ENCODE measurements at places on chromosomes 2 and 18.
A peak's percentile ranks its signal among the peaks of the same experiment; 100 is the strongest.

- DNase-seq, result peak; percentile 19
Measured at GRCh38 chr2:151410485-151410834, 758 bp downstream of the RIF1 start.

DNA sequence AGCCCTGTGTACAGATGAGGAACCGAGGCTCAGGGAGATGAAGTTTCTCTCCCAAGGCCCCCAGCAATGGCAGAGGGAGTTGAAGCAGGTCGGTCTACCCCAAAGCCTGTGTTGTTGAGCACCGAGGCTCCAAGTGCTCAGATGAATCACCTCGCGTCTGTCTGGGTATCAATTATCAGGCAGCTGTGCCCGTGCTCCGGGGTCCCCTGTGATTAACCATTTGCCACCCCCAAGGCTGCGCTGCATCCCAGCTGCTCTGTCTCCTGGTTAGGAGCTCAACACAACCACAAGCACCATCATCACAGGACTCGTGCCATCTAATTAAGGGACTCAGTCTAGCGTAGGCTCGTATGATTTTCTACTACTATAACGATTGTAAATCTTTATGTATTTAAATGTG, 27.1 kb downstream of the LIPG start:
- no peak for DNase-seq

GRCh38 chr2:233699424-233700027, 6.8 kb downstream of the UGT1A6 start:
- DNase-seq, result no peak

- DNase-seq, result no peak
Measured at GRCh38 chr2:219496825-219497494, 1.7 kb upstream of the GMPPA start.

GRCh38 chr2:67289921-67290371, 107.2 kb upstream of the ETAA1 start:
- DNase-seq, result no peak

GRCh38 chr2:228549441-228550007, 368.0 kb upstream of the SPHKAP start:
- DNase-seq, result no peak

DNA sequence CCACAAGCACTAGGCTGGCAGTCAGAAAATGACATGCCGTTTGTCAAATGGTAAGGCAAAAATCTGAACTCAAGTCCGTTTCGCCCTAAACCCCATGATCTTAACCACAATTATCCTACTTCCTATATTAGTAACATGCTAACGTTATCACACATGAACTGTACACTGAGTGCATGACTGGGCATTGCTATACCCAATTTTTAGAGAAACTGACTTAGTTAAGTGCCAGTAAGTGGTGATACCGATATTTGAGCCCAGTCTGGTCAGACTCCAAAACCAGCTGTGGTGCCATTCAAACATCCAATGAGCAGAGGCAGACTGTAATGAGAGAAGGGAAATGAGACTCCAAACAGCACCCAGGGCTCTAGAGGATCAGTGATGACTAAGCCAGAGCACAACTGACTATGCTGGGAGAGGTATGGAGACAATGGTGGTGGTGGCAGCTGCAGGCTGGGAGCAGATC, 311.7 kb upstream of the PKDCC start:
- no peak for DNase-seq

GRCh38 chr2:213152065-213152794, 818 bp upstream of the IKZF2 start:
- DNase-seq, result peak; percentile 76

DNA sequence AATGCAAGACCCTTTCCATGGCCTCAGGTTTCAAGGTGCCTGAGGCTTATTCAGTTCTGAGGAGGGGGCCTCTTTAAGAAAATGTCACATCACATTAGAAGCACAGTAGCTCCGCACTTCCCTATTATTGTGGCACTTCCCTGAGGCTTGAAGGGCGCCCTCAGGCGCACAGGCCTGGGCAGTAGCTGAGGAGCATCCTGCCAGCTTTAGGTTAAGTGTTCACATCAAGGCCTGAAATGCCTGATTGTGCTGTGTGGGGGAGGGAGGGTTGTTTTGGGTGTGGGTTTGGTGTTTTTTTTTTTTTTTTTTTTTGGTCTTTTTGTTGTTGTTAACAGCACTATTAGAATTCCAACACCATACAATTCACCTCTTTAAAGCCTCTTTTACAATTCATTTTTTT, 107.9 kb downstream of the CABLES1 start:
- no peak for DNase-seq

GRCh38 chr2:237421542-237422116, 7.7 kb upstream of the COL6A3 start:
- peak; percentile 74 for DNase-seq

GRCh38 chr2:119694470-119694844, 15.5 kb downstream of the TMEM177 start:
- no peak for DNase-seq

GRCh38 chr2:127942002-127942401, 56.2 kb upstream of the AMMECR1L start:
- no peak for DNase-seq

DNA sequence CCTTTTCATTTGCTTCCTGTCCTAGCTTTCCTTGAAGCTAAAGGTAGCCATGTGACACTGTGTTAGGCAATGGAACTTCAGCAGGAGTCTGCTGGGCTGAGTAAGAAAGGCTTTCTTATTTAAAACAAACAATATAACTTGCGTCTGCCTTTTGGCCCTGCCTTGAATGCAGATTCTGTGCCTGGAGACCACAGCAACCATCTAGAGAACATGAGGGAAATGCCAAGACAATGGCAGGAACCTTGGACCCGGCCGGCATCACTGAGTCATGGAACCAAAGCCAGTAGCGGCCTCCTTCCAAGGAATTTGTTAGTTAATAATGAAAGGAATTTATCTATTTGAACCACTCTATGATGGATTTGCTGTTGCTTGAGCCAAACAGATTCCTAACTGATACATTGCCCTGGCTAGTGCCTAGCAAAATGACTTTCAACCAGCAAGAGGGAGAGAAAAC, 207.5 kb upstream of the EPHA4 start:
- no peak for DNase-seq

DNA sequence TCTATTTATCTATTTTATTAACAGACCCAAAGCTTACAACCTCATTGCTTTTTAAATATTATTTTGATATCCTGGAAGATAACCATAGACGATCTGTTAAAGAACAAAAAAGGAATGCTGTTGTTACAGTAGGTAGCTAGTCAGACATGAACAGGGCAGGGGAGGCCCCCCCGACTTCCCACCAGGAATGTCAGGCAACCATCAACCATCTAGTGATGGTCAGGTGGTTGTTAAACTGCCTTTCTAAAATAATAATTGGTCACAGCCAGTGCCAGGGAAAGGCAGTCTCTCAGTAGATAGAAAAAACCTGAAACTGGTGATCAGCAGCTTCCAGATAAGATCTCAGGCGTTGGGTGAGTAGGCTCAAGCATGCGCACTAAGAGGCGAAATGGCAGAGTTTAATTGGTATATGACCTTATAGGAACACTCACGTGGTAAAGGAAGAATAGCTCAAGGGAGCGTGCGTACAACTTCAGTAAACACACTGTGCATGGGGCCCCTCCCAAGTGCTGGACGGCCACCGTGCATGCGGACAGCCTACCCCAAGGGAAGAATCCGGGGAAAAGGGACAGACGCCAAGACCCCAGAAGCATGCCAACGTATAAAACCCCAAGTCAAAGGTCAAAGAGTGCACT, 32.5 kb upstream of the CCL20 start:
- no peak for DNase-seq

- peak; percentile 46 for DNase-seq
Measured at GRCh38 chr2:17101091-17101490, 417.1 kb downstream of the RAD51AP2 start.

GRCh38 chr2:3585261-3586109, 9.4 kb upstream of the COLEC11 start:
- no peak for DNase-seq

DNA sequence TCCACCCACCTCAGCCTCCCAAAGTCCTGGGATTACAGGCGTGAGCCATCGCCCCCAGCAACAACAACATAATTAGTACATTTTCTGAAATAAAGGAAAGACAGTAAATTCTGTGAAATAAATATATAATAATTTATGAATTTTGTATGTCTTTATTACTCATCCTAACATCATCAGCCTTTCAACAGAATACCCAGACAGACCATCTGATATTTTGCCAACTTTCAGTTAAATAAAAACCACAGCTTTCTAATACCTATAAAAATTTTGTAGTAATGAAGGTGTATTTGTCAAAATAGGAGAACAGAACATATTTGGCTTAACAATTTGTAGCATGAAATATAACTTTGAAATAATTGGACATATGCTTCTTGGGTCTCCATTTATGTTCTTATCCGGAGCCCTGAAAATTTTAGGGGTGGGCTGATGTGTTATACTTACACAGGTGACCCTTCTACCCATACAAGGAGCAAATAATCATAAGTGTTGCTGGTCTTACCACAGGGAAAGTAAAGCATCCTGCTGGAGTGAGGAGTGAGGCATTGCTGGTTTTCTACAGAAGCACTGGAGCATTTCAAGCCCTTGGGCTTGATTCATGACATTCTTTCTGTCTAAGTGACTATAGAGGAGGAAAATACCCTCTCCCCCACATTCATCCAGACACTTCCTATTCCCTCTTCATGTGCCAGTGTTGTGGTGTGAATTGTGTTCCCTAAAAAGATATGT, 99.3 kb downstream of the SPOPL start:
- no peak for DNase-seq

GRCh38 chr18:76558881-76559667, 64.0 kb upstream of the ZNF516 start:
- peak; percentile 13 for DNase-seq

DNA sequence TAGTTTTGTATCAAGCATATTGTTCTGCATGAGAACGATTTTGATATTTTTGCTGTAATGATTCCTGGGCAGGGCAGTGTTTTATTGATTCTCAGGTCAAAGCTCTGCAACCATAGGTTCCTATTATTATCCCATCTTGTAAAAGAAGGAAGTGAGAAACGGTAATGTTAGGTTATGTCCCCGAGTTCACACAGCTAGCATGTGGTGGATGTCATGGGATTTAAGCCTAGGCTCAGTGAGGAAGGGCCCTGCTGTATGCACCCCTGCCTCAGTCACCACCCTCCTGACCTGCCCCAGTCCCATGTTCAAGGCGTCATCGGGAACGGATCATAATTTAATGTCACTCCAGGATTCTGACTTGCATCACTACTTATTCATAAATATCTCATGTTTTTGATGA, 10.7 kb downstream of the ACP1 start:
- DNase-seq, result no peak

GRCh38 chr18:54882318-54882717, 54.0 kb downstream of the RAB27B start:
- DNase-seq, result no peak

DNA sequence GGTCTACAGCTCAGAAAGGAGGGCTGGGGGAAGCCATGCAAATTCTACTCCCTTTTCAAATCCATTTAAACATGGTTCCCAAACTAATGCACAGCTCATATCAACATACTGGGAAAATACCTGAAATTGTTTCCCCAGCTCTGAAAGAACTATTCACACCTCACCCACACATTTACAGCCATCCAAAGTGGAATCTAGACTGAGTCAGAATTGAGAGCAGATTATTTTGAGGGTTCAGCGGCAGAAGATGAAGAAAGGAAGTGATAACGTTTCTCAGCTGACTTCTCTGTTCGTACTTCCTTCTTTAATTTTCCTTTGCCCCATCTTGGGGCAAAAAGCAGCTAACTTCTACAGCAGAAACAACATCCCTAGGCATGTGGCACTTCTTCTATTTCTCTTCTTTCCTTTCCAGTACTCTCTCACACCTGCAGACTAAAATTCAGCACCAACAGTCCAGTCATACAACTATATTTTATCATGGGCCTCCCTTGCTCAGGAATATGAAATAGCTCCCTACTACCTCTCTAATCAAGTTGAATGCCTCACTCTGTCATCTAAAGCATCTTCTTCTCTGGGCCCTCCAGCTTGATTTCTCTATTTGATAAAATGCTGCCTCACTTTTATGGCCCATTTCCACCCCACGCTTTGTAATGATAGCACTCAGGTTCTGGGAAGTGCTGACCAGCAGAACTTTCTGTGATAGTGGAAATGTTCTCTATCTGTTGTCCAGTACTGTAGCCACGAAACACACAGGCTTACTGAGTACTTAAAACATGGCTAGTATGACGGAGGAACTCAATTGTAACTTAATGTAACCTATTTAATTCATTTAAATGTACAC, 35.9 kb downstream of the ARHGAP25 start:
- no peak for DNase-seq

GRCh38 chr18:59500765-59501164, 141.7 kb upstream of the LMAN1 start:
- no peak for DNase-seq

GRCh38 chr18:75439348-75439747, 11.8 kb upstream of the SMIM21 start:
- no peak for DNase-seq

DNA sequence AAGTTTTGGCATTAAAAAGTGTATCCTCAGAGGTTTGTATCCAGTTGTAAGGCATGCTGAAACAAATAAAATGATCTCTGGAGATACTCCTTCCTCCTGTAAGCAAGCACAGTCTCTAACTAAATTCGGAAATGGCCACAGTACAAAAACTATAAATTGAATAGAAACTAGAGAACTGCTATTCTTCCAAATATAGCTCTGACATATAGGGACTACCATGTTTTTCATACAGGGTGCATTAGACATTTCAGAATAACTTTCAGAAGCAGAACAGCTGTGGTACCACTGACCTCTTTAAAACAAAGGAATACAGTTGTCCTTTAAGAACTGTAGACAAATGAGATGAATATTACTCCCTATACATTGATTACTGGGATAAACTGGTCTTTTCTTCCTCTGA, 568.5 kb downstream of the ARHGAP15 start:
- no peak for DNase-seq

DNA sequence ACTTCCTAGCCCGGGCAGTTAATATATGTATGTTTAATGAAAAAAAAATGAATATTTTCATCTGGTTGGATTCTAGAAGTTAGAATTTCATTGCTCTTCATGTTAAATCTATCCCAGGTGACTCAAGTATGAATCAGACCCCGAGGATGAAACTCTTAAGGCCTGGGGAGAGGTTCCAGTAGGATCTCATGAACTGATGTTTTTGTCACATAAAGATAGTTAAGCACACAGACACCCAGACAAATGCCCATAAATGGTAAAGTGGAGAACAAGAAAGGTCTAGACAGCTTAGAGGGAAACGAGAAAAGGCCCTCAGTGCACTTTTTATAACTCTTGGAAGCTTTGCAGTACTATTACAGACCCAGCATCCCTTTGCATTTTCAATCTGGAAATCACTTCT, 114.1 kb downstream of the RIF1 start:
- DNase-seq, result no peak

- no peak for DNase-seq
Measured at GRCh38 chr2:72154386-72154975, 6.8 kb upstream of the CYP26B1 start.

- DNase-seq, result no peak
Measured at GRCh38 chr2:170314744-170315447, 136.9 kb downstream of the MYO3B start.

DNA sequence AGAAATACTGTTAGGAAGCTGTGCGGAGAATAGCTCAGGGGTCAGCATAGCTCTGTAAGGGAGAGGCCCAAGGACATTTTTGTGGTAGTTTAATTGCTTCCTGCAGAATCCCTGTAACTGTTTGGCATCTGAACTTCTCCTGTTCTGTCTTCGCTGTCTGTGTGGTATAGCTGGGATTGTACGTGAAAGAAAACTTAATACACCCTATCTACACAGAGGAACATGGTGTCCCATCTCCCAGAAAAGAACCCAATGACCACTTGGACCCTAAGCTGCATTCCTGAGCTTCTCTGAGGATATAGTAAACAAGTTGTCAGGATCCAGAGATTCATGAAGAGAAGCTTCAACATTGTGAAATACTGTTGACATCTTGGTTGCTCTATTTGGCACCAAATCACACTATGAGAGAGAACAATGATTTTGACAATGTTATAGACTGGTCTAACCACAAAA, 81.3 kb downstream of the CDC42EP3 start:
- DNase-seq, result no peak
